ENCODE measurements at places on chromosomes 5 and 9. TPM values are rescaled to one million over a fixed set of nuclear protein-coding genes. Genes with fewer than 3 reads are reported as not detected.

DNA sequence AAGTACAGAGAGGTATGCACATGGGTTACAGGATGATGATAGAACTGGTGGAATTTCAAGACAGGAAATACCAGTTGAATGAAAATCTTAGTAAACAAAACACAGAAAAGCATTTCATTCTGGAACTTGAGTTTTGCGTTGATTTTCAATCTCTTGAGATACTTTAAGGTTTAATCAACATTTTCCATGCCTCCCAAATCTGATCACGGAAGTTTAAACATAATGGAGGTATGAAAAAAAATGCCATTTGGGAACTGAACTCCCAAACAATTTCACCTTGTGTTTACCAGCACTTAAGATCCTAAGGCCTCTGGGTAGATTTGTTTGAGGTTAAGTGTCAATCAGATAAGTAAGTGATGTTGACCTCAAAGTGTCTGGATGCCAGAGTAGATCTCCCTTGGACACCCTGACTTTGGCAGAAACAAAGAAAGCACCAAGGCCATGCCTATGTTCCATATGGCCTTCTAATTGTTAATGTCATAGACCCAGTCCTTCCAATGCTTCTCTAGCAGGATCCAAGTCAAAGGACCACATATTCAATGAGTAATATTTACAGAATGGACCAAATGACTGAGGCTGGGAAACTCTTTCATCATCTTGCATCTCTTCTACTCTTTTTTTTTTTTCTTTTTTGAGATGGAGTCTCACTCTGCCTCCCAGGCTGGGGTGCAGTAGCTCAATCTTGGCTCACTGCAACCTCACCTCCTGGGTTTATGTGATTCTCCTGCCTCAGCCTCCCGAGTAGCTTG is 216.9 kb downstream of the ARRDC3 start:
- no peak for DNase-seq

DNA sequence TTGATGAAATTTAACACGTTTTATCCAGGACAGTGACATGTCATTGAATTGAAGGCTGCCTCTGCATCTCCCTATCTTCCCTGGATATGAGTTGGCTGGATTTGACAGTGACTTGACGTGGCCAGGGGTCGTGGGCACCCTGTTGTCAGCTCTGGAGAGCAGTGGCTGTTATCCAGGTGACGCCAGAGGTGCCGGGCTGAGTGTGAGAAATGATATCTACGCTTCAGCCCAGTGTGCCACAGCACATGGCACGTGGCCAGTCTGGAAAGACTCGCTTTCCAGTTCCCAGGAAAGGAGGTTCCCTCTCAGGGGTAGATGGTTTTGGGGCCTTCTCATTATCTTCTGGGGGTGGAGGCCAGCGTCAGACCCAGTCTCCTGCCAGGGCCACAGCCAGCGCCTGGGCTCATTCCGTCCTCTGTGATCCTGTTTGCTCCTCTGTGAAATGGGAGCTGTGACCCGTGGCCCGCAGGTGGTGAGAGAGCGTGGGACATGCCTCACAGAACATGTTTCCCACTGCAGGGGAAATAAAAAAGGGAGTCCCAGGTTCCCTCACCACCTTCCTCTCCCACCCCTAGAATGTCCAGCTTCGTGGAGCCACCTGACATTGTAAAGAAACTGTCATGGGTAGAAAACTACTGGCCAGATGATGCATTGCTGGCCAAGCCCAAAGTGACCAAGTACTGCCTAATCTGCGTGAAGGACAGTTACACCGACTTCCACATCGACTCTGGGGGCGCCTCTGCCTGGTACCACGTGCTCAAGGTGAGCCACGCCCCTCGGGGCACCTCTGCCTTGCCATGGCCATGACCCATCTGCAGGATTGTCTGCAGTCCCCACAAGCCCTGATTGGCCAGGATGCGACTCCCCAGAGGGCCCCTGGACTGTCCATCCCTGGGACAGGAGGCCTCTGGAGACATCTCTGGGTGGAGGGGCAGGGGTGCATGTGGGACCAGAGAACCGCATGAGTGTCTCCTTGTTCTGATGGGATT is 76.5 kb downstream of the PHF2 start:
- DNase-seq: no peak

The SEMA6A gene
- 6.7 TPM for total RNA-seq

DNA sequence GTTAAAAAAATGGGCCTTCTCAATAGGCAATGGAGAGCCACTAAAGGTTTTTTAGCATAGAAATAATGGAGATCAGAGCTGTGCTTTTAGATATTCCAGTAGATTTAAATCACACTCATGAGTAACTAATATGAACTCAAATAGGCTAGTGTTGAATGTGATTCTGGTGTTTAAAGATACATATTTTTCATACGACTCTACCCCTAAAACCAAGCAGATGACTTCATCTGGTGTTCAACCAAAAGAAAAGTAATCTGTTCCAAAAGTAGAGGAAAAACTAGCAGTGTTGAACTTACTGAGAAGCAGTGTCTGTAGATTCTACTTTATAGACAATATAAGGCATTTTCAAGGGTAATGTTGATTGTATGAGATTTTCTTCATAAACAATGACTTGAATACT is 138.1 kb downstream of the TSSK1B start:
- no peak for DNase-seq

The SLC6A19 gene
- not detected for total RNA-seq

GRCh38 chr5:110304176-110304575 is 422.3 kb downstream of the TMEM232 start:
- no peak for DNase-seq

GRCh38 chr5:154757814-154758406 is 2.7 kb downstream of the LARP1 start:
- no peak for DNase-seq

Measured in HCT116 (cell line).